Stimulated activated CD4-positive, alpha-beta T cell treated with anti-CD3 and anti-CD28 coated beads, Interleukin-2, amount 100 ng/mL, for 24 hours (primary cell): ENCODE measurements at places on chromosomes 1 and 21.

DNA sequence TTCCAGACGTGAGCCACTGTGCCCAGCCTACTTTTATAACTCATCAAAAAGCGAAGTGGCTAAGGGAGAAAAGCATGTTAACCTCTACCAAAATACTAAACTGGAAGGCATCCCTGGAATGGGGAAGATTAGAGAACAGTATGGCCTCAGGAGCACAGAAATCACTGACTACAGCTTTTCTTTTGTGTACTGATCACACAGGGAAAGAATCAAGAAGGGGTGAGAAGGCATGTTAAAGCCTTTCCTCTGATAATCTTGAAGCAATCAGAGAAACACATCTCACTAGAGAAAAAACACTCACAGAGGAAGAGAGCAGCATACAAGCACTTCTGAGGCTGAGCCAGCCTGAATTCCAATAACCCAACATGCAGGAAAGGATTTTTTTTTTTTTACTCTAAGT, 10.7 kb downstream of the PCAT6 start:
- DNase-seq: no peak

GRCh38 chr1:162873671-162874666, 13.0 kb upstream of the CCDC190 start:
- no peak for DNase-seq

- no peak for DNase-seq
Measured at GRCh38 chr1:188988589-188988988, 1489.1 kb downstream of the BRINP3 start.

DNA sequence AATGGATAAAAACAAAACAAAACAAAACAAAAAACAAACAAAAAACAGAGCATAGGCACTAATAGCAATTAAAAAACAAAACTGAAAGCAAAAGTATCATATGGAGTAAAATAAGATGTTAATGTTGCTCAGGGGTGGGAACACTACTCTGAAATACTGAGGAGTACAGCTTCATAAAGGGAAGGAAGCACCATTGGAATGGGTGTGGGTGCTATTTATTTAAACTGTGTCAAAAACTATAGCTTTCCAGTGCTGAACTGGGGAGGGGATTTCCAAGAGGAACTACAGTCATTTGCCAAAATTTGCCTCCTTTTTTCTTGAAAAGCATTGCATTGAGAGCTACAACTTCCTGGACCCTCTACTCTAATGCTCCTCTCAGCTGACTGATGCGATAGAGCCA, 40.0 kb downstream of the SPTA1 start:
- DNase-seq: no peak

DNA sequence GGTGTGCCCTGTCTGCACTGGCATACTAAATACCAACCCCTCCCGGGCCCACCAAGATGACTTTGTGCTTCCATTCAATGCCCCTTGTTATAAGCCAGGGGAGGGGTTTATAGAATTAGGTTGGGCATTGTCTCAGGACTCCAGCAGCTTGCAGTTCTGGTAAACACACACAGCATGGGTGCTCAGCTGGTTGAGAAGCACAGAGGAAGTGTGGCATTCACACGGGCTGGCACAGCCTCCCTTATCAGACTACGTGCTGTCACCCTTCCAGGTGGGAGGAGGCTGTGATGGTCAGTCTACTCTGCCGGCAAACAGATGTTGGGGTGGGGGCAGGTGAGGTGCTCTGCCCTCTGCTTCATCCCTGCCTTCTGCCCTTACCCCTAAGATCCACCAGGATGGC, 15.0 kb upstream of the SLC6A17 start:
- no peak for DNase-seq

DNA sequence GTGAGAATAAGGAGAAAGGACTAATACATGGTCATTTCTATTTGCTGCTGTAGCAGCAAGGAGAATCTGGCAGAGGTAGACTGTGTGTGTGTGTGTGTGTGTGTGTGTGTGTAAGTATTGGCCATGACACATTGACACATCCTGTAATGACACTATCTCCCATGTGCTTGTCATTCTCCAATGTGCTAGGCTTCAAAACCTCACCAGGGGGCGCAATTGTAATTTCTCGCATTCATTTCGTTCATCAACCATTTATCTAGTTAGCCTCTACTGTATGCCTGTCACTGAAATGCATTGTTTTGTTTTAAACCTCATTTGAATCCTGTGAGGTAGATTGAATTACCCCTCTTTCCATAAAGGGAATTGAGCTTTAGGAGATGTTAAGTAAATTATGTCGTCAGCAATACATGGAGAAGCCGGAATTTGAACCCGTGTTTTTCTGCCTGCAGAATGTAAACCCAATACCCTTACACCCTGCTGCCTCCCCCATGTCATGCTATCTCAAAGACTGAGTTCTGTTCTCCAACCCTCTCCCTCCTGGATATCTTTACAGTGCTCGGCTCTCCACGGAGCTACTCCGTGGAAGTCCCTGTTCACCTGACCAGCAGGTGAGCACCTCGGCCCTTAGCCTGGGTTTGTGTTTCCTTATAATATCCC, 100.8 kb downstream of the UCK2 start:
- peak; percentile 53 for DNase-seq

DNA sequence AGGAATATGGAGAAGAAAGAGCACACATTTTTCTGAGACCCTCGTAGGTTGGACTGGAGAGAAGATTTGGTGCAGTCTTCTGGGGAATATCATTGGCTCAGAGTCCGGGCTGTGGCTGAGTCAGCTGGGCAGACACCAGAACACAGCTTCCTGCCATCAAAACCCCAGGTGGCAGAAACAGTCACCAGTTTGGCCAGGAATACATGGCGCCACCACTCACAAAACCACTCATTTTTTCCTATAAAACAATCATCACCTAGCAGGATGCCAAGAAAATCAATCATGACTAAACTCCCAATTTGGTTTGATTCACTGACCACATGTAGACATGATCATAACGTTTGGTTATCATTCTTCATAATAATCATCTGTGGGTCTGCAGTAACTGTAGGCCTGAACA, 178.1 kb upstream of the PBX1 start:
- DNase-seq: no peak

DNA sequence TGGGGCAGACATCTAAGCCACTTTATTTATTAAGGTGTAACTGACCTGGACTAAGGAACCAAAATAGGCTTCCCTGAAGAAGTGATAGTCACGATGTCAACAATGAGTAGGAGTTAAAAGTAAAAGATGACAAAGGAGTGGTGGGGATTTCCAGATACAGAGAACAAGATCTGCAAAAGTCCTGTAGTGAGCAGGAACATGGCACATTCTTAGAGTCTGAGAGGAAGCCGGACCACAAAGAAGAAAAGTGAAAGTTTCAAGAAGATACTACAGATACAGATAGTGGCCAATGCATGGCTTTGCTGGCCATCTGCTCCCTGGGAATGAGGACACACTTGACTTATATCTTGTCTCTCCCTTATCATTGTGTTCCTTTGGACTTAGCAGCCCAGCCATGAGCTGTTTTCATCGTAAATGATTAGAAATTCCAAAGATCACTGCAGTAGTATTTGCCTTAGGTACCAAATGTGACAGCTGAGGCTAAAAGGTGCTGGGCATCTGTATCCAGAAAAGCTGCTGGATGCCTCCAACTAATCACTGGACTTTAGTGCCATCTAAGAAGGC, 302.4 kb upstream of the NR5A2 start:
- DNase-seq: no peak

DNA sequence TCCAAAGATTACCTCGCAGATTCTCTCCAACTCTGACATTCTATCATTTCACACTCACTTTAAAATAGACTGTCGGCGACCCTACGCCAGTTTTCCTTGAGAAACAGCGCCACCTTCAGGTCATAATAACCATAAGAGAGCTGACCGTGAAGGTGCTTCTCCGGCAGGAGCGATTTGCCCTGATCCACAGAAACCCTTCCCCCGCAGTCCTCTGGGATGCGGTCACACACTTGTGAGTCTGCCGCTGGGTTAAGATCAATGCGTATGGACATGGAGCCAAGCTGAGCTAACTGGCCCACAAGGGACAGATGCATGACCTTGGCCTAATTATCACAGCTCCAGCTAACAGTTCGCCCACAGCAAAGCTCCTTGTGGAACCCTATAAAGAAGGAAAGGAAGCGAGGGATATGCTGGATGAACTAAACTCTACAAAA, 32.8 kb upstream of the IFNAR2 start:
- peak; percentile 49 for DNase-seq

DNA sequence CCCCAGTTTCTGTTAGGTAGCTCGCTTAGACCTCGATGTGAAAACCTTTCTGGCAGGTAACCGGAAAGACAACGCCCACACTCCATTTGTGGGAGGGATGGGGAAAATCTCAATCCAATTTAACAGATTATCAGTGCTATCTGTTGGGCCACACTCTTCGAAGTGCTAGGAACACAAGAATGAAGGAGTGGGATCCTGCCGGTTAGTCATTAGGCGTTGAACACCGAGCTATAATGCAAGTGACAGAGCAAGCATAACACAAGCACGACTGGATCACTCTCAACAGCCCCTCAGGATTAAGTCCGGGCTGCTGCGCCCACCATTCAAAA, 531 bp downstream of the SNIP1 start:
- DNase-seq: no peak

DNA sequence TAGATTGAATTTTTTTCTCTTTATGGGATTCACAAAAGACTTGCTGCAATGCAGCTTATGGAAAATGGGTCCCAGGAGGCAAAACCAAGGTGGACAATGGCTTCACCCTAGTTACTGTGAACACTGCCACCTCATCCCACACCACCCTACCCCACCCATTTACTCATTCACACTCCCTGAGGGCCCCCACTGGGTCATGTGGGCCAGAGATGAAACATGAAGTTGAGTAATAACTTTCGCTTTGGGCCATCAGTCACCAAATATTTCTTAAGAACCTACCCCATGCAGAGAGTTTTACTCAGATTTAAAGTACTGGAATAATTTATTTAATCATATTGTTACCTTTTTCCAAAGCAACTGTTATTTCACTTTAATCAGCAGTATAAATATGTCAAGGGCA, 191.8 kb downstream of the TPR start:
- no peak for DNase-seq

- peak; percentile 21 for DNase-seq
Measured at GRCh38 chr1:167628741-167629515, 1.1 kb upstream of the RCSD1 start.

DNA sequence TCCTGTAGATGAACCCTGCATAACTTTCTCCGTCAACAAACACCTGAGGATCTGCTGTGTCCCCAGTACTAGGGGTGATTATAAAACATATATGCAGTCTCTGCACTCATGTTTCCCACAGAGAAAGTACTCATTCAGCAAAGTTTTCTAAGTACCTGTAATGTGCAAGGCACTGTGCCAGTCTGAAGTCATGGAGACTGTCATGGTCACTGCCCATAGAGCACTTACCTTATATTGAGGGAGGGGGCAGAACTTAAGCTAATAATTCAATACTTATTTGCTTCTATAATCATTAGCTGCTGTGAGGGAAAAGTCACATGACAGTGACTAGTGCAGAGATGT, 41.2 kb downstream of the MAP3K21 start:
- no peak for DNase-seq

DNA sequence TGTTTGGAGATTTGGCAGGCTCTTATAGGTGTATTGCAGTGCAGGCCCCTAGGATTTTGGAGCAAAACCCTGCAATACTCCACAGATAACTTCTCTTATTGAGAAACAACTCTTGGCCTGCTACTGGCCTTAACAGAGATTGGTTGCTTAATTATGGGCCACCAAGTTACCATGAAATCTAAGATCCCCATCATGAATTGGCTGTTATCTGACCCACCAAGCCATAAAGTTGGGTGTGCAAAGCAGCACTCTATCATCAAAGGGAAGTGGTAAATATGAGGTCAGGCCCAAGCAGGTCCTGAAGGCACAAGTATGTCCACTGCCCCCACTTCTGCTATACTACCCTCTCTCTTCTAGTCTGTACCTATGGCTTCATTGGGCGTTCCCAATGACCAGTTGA, 130.0 kb upstream of the TNFSF4 start:
- DNase-seq: no peak

DNA sequence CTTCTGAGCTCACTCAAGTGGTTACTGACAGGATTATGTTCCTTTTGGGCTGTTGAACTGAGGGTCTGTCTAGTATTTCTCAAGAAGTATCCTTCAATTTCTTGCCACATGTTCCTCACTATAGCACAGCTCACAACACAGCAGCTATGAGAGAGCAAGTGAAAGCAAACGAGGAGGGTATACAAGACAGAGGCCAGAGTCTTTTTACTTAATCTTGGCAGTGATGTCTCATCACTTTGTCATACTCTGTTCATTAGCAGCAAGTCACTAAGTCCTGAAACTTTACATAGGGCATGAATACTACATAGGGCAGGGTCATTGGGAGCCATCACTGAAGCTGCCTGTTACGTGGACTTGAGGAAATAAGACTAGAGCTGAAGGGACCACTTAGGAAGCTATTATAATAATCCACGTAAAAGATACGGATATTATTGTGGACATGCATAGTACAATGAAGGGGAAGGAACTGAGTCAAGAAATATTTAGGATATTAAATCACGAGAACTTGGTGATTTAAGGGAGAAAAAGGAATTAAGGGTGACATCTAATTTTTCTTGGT, 63.7 kb downstream of the SLC30A7 start:
- no peak for DNase-seq

- DNase-seq: no peak
Measured at GRCh38 chr1:88324899-88325298, 359.2 kb upstream of the PKN2 start.

DNA sequence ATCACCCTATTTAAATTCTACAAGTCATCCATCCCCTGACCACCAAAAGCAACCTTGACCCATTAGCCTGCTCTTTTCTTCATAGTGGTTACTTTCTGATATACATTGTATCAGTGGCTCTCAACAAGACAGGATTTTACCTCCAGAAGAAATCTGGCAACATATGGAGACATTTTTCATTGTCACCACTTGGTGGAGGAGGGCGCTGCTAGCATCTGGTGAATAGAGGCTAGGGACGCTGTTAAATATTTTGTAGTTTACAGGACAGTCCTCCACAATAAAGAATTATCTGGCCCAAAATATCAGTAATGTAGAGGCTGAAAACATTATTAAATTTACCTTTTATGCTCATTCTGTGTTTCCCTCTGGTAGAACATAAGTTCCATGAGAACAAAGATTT, 6.1 kb downstream of the HSPA13 start:
- DNase-seq: no peak

DNA sequence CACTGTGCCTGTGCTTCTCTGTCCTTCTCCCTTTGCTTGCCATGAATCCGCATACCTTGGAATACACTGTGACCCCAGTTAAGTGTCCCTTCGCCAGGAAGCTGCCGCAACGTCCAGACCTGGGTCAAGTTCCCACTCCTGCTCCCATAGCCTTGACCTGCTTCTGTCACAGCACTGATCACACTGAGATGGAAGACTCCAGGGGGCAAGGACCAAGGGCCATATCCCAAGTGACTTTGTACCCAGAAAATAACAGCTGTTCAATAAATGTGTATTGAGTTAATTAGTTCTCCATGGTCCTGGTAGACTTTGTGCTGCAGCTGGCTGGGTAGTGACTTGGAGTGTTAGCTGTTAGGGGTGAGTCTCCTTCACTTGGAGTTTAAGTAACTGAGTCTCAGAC, 25.8 kb downstream of the SLC5A9 start:
- DNase-seq: no peak

- DNase-seq: no peak
Measured at GRCh38 chr1:207218512-207219362, 102.7 kb upstream of the CD55 start.

- DNase-seq: no peak
Measured at GRCh38 chr1:157577420-157577819, 20.5 kb downstream of the FCRL4 start.

GRCh38 chr1:89687254-89687653, 54.3 kb downstream of the LRRC8C start:
- DNase-seq: no peak
